ENCODE measurements at places on chromosomes 1 and 21.

DNA sequence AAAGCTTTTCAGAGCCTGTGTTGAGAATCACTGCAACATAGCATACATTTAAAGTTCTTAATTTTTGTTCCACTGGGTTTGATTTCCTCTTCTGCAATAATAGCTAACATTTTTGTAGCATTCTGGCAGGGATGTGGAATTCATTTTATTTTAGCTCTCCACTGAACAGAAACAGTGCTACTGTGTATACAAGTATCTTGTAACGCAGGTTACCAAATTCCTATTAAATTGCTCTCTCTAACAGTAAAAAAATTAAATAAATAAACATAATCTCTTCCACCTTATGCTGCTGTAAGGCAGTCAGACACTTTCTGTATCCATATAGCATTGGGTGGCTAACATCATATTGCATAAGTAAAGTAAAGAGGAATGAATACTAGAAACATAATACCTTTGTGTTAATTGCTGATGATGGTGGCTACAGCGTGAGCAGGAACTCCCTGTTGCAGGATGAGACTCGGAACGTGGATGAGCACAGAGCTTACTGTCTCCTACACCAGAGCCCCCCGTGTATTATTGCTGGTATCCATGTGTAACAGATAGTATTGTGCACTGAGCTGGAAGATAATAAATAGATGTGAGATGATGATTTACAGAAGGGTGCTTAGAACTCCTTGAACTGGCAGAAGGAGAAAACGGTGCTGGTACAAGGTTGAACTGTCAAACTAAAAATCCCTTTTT is 276.9 kb upstream of the SNX7 start:
- no peak for DNase-seq

DNA sequence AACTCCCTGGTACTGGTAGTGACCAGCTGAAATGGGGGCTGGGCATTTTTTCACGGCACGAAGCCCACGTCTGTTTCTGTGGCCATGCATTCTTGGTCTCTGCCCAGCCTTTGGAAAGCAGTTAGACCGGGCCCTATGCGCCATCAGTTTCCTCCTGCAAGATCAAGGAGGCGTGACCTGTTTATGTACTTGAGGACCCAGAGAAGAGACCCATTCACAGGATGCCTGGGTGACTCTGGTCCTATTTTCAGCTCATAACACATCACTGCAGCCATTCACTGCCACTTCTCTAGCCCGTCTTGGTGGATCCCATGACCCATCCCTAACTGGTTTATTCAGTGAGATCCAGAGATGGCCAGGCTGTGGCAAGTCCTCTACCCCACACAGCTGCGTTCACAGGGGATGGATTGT is 70.4 kb downstream of the SPSB1 start:
- no peak for DNase-seq

DNA sequence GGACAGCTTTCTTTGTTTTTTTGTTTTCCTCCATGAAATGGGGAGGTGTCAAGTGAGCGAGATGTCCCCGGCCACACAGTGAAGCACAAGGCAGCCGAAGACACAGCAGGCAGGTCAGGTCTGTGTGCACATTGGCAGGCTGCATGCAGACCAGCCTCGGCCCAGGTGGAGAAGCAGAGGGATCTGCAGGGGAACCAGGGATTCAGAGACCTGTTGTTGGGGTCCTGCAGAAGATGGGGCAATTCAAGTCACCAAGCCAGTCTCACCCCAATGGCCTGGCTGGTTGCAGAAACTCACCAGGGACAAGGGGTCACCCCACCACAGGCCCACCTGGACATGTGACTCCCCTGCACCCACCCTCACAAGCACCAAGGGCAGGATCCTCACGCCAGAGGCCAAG is 4.0 kb upstream of the ABCG1 start:
- no peak for DNase-seq

DNA sequence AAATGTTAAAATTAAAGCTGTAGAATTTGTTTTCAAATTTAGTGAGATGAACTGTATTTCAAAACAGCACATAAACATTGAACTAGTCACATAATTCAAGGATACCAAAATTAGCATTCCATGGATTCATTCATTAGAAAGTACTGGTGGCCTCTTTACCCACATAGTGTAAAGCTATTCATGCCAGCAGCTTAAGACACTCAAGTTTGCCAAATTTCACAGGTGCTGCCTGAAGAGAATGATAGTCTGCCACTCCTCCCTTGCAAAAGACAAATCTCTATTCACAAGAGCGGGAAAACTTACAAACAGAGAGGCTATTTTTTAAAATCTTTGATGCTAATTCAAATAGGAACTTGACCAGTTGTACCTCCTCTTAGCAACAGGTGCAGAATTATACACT is 337.0 kb downstream of the BRINP3 start:
- no peak for DNase-seq

GRCh38 chr1:79859212-79859948 is 852.9 kb upstream of the ADGRL4 start:
- DNase-seq = no peak

DNA sequence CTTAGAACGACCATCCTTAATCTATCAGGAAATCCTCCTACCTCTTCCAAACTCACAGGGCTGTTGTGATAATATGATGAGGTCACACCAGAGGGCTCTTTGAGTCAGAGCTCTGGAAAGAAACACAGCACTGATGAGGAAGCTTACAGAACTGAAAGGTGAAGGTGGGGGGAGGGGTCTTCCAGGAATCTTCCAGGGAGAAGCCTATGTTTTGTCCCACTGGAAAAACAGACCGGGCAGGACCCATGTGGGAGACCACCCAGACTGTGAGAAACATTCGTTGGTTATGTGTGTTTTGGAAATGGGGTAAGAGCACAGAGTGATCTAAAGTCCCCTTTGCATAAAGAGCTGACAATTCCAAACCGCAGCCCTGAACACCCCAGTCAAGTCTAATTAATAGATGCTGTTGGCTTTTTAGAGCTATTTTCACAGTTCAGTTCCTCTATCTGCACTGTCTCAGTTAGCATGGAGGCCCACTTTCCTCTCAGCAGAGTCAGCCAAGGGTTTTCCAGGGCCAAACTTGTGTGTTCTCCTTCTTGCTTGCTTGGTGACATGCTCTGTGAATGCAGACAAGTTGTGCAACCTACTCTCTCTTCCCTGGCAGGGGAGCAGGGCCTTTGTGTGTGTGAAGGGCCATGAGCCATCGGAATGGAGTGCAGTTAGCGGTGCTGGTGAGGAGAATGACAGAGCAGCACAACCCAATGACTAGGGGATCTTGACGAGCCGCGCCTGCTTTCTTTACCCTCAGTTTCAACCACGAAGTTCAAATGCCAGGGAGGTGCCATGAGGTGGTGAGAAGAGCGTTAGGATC is 12.3 kb downstream of the PHLDA3 start:
- DNase-seq = peak; percentile 90

- no peak for DNase-seq
These were observed 67.2 kb downstream of the SYDE2 start for GRCh38 chr1:85133565-85134159.

DNA sequence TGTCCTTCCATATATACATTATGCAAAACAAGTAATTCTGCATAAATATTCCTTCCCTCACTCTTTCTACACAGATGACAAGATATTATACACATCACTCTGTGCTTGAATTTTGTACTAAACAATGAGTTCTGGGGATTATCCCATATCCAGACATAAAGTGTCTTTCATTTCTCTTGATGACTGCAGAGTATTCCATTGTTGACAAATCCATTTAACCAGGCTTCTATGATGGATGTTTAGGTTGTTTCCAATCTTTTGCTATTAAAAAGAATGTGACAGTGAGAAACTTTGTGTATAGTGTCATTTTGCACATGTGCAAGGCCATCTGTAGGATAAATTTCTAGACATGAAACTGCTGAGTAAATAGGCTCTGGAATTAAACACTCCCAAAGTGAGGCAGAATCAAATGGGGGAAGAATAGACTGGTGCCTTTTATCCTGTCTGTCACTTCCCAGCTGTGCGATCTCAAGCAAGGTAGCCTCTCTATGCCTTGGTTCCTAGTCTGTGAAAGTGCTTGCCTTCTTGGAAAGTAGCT is 29.9 kb upstream of the ATP2B4 start:
- no peak for DNase-seq

DNA sequence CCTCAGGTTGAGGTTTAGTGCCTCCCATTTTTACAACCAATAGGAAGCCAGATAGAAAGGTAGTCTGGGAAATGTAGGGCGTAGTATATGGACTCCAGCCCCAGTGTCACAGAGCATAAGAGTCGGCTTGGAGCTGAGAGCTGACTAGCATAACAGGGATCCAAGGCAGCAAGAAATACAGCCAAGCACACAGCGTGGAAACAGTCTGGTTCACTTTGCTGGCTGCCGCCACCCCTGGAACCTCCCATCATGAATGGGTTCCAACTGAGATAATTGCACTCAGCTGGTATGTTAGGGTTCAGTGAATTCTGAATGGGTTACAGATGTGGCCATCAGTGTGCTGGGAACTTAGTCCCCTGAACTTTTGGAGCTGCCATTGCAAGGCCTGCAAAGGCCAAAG is 76.7 kb upstream of the GPR88 start:
- no peak for DNase-seq

DNA sequence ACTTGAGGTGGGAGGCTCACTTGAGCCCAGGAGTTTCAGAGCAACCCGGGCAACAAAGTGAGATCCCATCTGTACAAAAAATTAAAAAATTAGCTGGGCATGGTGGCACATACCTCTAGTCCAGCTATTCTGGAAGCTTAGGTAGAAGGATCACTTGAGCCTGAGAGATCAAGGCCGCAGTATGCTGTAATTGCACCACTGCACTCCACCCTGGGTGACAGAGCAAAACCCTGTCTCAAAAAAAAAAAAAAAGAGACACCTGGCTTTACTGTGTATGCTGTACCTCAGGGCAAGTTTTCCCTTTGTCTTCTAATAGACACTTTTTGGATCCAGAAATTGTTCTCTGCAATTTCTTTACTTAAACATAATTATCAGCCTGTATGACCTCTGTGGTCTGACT is 23.1 kb upstream of the RCC1 start:
- DNase-seq = no peak

DNA sequence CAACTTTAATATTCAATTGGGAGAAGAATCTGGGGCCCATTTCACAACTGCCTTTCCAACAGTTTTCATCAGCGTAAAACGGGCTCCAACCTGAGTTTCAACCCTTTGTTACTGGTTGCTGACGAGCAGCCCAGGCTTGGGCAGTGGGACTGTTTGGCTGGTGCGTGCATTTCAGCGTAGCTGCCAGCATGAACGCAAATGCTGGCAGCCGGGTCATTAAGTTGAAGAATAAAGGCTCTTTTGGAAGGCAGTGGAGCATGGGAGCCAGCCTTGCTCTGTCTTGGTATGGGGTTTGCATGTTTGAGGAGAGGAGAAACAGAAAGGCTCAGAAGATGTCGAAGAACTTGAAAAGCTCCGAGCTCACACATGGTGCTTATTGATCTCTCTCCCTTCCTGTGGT is 40.7 kb downstream of the WDR3 start:
- DNase-seq = peak; percentile 1

DNA sequence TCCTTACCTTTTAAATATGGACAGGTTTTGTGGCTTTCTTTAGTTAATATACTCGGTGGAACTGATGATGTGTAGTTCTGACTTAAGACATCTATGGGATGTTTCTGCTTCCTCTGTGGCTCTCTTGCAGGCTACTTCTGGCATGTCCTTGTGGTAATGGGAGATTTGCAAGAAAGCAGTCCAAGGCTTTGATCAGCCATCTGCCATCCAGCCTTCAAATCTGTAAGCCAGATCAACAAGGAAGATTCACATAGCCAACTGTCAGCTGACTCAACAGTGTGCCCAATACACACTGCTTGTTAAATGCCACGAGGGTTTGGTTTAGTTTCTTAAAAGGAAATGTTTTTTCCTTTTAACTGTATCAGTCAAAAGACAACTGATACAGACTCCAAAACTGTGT is 722.2 kb upstream of the CHRM3 start:
- DNase-seq = no peak

DNA sequence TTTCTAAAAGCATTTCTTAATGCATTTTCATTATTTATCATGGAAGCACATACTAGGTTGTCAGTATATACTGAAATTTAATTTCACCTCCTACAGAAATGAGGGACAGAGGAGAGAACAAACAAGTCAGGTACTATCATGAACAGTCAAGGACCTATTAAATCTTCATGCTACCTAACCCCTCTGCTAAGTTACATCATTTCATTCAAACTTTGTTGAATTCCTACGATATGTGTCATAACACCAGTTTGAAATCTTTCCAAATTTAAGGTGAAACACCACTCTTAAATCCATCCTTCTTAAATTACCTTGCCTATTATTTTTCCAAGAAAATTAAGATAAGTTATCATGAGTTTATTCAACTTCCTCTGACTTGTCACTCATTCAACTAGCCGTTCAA is 78.9 kb downstream of the DENND1B start:
- DNase-seq = peak; percentile 7

DNA sequence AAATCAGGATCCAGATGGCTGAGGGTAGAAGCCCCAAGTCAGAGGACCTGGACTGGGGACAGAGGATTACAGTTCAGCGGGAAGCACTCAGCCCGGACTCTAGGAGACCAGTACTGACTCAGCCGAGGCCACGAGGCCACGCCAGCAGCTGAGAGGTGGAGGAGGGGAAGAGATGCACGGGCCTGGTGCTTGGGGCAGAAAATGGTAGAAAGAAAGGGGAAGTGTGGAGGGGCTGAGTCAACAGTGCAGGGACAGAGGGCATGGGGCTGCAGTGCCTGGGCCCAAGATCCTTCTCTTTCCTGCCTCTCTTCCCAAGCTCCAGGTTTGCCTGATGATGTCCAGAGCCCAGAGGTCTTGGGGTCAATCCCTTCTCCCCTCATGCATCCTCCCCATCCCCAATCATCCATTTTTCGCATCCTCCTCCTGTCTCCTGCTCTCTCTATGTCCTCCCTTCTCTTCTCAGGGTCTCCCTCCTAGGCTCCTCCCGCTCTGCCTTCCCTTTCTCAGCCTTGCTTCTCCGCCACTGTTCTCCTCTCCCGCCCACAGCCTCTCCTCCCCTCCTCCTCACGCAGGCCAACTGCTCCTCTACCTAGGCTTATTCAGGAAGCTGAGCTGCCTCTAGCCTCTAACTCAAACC is 7.7 kb downstream of the ARHGEF2 start:
- peak; percentile 65 for DNase-seq

DNA sequence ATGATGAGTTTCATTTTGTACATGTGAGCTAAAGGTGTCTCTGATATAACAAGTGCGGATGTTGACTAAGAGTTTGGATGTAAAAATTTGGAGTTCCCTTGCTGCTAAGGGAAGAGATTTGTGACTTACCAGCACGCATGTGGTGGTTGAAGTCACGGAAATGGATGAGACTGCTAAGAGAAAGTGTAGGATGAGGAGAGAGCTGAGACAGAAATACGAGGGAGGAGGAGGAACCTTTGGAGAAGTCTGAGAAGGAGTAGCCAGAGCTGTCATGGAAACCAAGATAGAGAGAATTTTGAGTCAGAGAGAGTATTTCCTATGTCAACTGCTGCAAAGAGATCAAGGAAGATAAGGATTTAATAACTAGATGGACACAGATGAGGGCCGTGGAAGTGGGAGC is 106.5 kb upstream of the COL24A1 start:
- DNase-seq = no peak

GRCh38 chr1:33433509-33434362 is 2.8 kb upstream of the PHC2 start:
- peak; percentile 94 for DNase-seq

Measured in trophoblast cell (in vitro differentiated cells and primary cell).